Heart right ventricle (tissue), 16 donors: ENCODE measurements at places on chromosomes 7 and 10. TPM values are rescaled to one million over a fixed set of nuclear protein-coding genes. Genes with fewer than 3 reads are reported as not detected.

Gene PON1
- total RNA-seq = not detected

Gene SRGN
- total RNA-seq = 44.9 TPM

Gene ABCA13
- total RNA-seq = 0.05 TPM

GRCh38 chr7:92498557-92498956, 20.8 kb upstream of the ERVW-1 start:
- H3K36me3 ChIP-seq = peaks cover 100% of the 10 kb centered on the region
- H3K27ac ChIP-seq = no peak overlapping the region
- no peaks in the 10 kb centered on the region for H3K27me3 ChIP-seq
- DNase-seq = no peak
- H3K4me3 ChIP-seq = no peak overlapping the region

GRCh38 chr10:118682533-118682932, 72.2 kb downstream of the CACUL1 start:
- H3K4me3 ChIP-seq = no peak overlapping the region
- H3K27me3 ChIP-seq = no peaks in the 10 kb centered on the region
